ENCODE measurements at places on chromosomes 7 and 10. TPM values are rescaled to one million over a fixed set of nuclear protein-coding genes. Genes with fewer than 3 reads are reported as not detected.

SNCG gene
- total RNA-seq: 8.2 TPM

LEP gene
- total RNA-seq: not detected

PLAC9 gene
- 20.6 TPM for total RNA-seq

SEMA3E gene
- total RNA-seq: not detected

ANXA8L1 gene
- 43.5 TPM for total RNA-seq

ZNF425 gene
- 1.00 TPM for total RNA-seq

NME8 gene
- 0.91 TPM for total RNA-seq

ZNF777 gene
- 7.1 TPM for total RNA-seq

NPSR1 gene
- total RNA-seq: not detected

DNA sequence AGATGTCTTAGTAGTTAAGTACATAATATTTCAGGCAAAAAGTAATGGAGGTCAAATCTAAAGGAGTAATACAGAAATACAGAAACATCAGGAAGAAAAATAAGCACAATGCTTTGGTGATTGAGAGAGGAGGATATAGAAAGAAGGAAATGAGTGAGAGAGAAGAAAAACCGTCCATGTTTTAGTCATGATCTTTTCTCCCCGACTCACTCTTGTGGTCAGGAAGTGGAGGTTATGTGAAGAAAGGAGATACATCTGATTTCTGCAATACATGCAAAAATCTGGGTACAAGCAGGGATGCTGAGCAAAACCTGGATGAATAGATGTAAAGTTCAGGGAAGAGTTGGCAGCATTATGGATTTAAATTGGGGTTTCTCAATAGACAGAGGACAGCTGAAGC is 1122.5 kb downstream of the SORCS3 start:
- no peak overlapping the region for H3K4me3 ChIP-seq
- no peak overlapping the region for H3K27ac ChIP-seq
- no peaks in the 10 kb centered on the region for H3K27me3 ChIP-seq
- no peak for DNase-seq

DNA sequence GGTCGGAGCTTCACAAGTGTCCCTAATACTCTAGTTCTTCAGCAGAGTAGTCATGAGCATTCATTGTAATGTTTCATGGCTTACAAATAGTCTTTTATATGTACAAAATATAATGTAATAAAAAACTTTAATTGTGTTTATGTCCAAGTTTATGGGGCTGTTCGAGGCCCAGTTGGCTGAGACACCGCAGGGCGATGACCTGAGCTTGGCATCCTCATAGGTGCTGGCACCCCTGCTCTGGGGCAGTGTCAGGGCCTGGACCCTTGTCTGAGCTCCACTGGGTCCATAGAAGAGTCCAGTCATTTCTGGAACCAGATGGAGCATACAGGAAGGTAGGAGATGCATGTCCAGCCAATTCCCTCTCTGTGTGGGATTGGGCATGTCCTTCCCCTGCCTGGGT is 12.9 kb upstream of the ZMIZ1 start:
- no peaks in the 10 kb centered on the region for H3K4me1 ChIP-seq
- H3K4me3 ChIP-seq: no peak overlapping the region
- H3K27me3 ChIP-seq: no peaks in the 10 kb centered on the region
- DNase-seq: no peak
- no peak overlapping the region for H3K27ac ChIP-seq

DNA sequence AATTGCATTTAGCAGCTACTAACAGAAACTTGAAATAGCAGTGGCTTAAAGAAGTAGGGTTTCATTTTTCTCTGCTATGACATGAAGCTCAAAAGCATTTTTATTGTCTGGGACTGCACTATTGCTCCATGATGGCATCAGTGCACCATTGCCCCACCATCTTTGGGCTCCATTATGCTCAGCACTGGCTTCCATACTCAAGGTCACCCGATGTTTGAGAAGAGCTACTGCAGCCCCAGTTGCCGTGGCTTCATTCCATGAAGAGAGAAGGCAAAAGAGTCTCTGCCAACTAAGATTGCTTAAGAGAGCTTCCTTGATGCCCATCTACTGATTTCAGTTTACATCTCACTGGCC is 192.2 kb upstream of the LRGUK start:
- H3K4me1 ChIP-seq: no peaks in the 10 kb centered on the region
- H3K4me3 ChIP-seq: no peak overlapping the region
- no peaks in the 10 kb centered on the region for H3K27me3 ChIP-seq
- H3K36me3 ChIP-seq: no peaks in the 10 kb centered on the region
- no peak overlapping the region for H3K27ac ChIP-seq

DNA sequence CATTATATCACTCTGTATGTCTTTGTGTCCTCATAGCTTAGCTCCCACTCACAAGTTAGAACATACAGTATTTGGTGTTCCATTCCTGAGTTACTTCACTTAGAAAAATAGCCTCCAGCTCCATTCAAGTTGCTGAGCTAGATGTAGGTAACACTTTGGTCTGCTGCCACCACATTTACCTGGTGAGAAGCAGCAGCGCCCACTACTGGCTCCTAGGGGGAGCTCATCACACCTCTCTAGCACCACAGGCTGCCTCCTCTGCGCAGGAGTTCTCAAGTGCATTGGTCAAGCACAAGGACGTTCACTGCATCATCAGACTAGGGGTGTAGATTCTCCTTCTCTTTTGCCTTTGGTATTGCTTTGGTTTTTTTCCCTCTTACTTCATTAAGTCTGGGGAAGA is 530.9 kb upstream of the AUTS2 start:
- H3K27ac ChIP-seq: no peak overlapping the region
- H3K4me3 ChIP-seq: no peak overlapping the region
- H3K36me3 ChIP-seq: no peaks in the 10 kb centered on the region
- no peaks in the 10 kb centered on the region for H3K4me1 ChIP-seq

DNA sequence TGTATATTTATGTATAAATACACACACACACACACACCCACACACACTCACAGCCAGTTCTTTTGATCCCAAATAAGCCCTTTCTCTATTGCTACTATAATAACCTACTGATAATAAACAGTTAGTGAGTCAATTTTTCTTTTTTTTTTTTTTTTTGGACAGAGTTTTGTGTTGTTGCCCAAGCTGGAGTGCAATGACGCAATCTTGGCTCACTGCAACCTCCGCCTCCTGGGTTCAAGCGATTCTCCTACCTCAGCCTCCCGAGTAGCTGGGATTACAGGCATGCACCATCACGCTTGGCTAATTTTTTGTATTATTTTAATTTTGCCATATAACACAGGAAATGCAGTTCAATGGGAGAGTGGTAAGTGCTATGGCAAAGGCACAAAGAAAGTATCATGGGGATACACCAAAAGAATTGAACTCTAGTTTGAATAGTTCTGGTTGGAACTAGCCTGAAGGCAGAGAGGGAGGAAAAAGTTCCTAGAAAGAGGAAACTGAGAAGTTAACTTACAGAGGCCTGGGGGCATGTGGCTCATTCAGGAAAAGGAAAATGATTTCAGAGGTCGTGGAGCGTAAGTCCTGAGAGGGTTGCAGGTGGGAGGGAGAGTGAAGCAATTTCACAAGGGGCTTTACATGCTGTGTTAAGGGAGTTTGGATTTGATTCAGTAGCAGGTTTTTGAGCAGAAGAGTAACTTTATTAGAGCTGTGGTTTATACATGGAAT is 44.4 kb upstream of the JCAD start:
- H3K36me3 ChIP-seq: no peaks in the 10 kb centered on the region
- no peaks in the 10 kb centered on the region for H3K27me3 ChIP-seq
- H3K27ac ChIP-seq: no peak overlapping the region
- no peak for DNase-seq
- H3K4me1 ChIP-seq: no peaks in the 10 kb centered on the region

DNA sequence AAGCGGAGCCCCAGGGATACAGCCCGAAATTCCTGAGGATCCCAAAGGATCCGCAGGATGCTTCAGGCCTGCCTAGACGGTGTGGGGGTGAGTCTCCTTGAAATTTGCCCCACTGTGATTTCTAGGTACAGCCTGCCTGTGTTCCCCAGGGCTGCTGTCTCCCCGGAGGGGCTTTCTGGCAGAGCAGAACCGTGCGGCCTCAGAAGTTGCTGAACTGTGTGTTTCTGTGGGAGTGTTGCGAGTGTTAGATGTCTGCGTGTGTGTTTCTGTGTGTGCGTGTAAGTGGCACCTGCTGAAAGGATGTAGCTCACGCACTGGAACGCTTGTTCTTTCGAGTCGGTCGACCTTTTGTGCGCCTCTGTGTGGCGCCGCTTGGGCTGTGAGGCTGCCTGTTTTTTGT is 27.8 kb upstream of the ZNF273 start:
- no peaks in the 10 kb centered on the region for H3K4me1 ChIP-seq
- H3K27me3 ChIP-seq: no peaks in the 10 kb centered on the region
- H3K36me3 ChIP-seq: no peaks in the 10 kb centered on the region

DNA sequence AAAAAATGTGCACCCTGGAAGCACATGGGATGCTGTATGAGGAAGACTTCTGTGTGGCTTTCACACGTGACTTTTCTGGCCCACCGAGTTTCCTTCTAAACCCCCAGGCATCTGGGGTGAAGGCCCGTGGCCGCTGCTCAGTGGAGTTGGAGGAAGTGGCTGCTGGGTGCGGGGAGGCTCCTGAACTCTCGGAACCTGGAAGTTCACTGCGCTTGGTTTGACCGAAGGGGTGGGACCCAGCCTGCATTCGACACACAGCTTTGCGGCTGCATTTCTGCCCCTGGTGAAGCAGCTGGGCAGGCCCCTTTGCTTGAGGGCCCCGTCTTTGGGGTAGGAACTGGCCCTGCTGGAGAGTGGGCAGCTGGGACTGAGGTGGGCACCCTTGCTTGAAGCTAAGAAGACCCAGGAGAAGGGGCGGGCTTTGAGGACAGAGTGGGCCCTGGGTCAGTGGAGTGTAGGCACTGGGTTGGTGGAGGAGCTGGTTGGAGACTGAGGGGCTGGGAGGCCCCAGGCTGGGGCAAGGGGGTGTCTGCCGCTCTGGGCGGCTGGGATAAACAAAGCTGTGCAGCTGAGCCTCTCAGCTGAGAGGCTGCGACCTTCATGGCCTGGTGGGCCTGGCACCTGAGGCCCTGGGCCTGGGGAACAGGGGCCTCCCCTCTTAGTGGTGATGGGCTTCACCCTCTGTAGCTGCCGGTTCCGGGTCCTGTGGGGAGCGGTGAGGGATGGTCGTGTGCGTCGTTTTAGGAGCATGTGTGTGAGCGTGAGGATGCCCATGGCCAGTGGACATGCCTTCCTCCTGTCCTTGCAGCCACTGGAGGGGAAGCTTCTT is 78.0 kb downstream of the INPP5A start:
- H3K4me3 ChIP-seq: no peak overlapping the region
- no peak for DNase-seq
- H3K36me3 ChIP-seq: no peaks in the 10 kb centered on the region

DNA sequence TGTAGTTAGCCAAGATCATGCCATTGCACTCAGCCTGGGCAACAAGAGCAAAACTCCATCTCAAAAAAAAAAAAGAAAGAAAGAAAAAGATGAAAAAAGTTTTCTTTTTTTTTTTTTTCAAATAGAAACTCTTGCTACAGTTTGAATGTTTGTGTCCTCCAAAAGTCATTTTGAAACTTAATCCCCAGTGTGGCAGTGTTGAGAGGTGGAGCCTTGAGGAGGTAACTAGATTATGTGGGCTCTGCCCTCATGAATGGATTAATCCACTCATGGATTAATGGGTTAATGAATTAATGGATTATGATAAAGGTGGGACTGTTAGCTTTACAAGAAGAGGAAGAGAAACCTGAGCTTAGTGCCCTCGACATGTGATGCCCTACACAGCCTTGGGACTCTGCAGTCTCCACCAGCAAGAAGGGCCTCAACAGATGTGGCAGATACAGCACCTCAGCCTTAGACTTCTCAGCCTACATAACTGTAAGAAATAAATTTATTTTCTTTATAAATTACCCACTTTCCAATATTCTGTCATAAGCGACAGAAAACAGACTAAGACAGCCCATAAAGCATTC is 25.1 kb downstream of the CPEB3 start:
- H3K36me3 ChIP-seq: no peaks in the 10 kb centered on the region
- DNase-seq: no peak
- no peak overlapping the region for H3K4me3 ChIP-seq

GRCh38 chr10:22693860-22694259 is 20.5 kb downstream of the PIP4K2A start:
- H3K27ac ChIP-seq: no peak overlapping the region
- H3K27me3 ChIP-seq: no peaks in the 10 kb centered on the region
- H3K4me1 ChIP-seq: peaks cover 16% of the 10 kb centered on the region
- H3K4me3 ChIP-seq: no peak overlapping the region

GRCh38 chr10:102647443-102648268 is 3.4 kb downstream of the TRIM8 start:
- DNase-seq: no peak
- H3K4me1 ChIP-seq: peaks cover 38% of the 10 kb centered on the region
- peaks cover 17% of the 10 kb centered on the region for H3K36me3 ChIP-seq
- peak overlapping the region; percentile 94 for H3K27ac ChIP-seq

DNA sequence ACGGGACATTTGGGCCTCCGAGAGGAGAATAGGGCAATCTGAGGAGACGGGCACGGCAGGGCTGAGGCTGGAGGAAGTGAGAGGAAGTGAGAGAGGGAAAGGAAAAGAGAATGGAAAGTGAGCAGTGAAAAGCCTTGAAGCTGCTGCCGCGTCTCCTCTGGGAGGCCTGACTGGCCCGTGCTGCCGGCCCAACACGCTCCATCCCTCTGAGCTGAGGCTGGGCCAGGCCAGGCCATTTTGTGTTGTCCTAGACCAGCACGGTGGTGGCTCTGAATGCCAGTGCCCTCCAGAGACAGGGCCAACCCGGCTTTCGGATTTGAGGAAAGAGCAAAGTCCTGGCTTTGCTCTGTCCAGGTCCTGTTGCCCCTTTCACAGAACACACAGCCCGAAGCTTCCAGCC is 361.1 kb upstream of the SHH start:
- DNase-seq: no peak
- no peak overlapping the region for H3K4me3 ChIP-seq
- H3K27ac ChIP-seq: no peak overlapping the region
- H3K27me3 ChIP-seq: no peaks in the 10 kb centered on the region
- no peaks in the 10 kb centered on the region for H3K4me1 ChIP-seq
- no peaks in the 10 kb centered on the region for H3K36me3 ChIP-seq

DNA sequence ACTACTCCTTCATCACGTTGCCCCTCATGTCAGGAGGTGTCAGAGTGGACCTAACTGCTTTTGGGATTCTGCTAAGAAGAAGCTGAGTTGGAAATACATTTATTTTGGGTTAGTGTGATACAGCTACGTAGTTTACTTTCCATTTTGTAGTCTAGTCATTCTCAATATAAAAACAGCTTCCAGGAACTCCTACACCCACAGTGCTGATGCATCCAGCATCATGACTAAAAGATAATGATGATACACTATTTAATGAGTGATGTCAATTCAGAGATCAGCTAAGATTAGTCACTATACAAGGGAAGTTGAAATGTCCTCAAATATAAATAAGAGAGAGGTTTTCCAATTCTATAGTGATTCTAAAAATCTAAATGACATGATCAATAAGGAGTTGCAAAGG is 264.2 kb upstream of the SLC26A5 start:
- no peaks in the 10 kb centered on the region for H3K36me3 ChIP-seq
- no peak overlapping the region for H3K4me3 ChIP-seq
- H3K27me3 ChIP-seq: no peaks in the 10 kb centered on the region
- H3K4me1 ChIP-seq: no peaks in the 10 kb centered on the region
- no peak overlapping the region for H3K27ac ChIP-seq

DNA sequence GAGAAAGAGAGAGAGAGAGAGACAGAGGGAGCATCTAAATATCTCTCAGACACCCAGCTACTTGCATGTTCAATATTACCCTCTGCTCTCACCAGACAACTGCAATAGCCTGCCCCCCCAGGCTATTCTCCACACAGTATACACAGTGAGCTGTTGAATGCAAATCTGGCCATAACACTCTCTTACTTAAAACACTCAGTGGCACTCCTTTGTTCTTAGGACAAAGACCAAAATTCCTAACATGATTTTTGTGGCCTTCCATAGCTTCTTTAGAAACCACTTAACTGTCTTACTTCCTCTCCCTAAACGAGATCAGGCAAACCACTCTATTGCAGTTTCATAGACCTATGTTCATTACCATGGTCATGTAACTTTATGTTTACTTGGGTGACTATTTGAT is 903.6 kb upstream of the AUTS2 start:
- no peaks in the 10 kb centered on the region for H3K4me1 ChIP-seq
- no peak for DNase-seq
- H3K4me3 ChIP-seq: no peak overlapping the region

Data from heart left ventricle (tissue), 16 donors.